GM20000 (cell line): ENCODE measurements at places on chromosomes 4 and X.

DNA sequence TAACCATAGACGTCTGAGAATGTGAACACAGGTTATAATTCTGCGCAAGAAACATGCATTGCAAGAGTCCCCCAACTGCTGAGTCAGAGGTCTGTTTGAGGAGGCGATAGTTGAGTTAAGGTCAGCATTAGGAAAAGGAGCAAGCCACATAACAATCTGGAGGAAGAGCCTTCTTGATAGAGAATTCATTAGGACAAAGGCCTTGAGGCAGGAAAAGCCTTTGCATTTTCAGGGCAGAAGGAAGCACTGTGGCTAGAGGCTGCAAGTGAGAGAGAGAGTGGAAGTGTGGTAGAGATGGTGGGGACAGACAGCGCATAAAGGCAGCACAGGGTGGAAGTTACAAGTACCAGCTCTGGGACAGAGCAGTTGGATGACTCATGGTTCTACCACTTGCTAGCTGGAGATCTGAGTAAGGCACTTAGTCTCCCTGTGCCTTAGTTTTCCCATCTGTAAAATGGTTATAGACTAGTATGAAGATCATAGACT, 125.8 kb upstream of the LNX1 start:
- DNase-seq = no peak

GRCh38 chrX:135009838-135010237, 12.5 kb downstream of the RTL8B start:
- DNase-seq = no peak

DNA sequence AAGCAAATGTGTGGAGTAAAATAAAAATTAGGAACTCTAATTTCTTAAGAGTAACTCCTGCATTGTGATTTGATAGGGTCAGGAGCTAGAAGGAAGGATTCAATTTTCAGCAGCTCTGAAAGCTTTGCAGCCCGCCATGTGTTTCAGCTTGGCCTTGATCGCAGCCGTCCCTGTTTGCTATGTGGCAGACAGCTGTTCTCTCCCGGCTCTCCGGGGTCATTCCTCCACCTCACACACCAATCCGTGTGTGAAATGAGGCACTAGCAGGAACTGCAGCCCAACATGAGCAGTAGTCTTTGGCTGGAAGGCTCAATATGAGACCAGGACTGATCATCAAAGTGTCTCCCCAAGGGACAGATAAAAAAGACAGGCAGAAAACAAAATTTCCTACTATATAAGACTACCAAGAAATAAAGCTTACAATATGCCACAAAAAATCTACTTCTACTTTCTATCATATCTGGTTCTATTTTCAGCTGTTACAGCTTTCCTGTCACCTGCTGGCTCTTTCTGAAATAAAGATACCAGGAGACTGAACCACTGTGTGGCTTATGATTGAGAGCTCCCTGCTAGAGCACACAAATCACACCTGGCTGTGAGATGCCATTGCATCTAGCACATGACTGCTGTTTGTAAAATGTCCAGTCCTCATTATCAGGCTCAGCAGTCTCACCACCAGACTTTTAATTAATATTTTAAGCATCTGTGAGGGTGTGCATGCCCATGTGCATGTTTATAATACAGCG, 44.1 kb upstream of the SEC24B start:
- no peak for DNase-seq

GRCh38 chr4:41745292-41746024, 3.1 kb downstream of the PHOX2B start:
- no peak for DNase-seq

GRCh38 chrX:40012868-40013265, 84.9 kb downstream of the BCOR start:
- peak; percentile 61 for DNase-seq

DNA sequence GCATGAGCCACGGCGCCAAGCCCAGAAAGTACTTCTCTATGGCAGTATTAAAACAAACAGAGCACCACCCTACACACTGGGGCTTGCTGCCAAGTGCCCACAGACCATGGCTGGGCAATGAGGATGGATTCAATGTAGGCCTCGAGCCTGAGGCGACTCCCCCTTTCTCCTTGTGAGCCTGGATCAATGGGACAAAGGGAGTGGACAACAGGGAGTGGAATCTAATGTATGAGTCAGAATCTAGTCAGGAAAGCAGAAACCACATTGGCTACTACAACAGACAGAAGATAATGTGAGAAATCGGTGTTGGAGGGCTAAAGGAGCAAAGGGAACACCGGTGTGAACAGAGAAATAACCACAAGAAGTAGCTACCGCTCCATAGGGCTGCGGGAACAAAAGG, 37.7 kb upstream of the OCIAD2 start:
- no peak for DNase-seq
